Osteoblast (primary cell): ENCODE measurements at places on chromosomes 12 and 14. TPM values are rescaled to one million over a fixed set of nuclear protein-coding genes. Genes with fewer than 3 reads are reported as not detected.

The COL2A1 gene
- total RNA-seq, result under 0.01 TPM in 2 replicates

The SDS gene
- total RNA-seq, result under 0.01 TPM in 1 of 2 replicates, not detected in the other

The CLEC4D gene
- total RNA-seq, result not detected in 2 replicates

The HOXC10 gene
- total RNA-seq, result 9.7 and 11.2 TPM in 2 replicates

The ADAMTS20 gene
- under 0.01 TPM in 1 of 2 replicates, not detected in the other for total RNA-seq

The DIABLO gene
- 53.6 and 64.4 TPM in 2 replicates for total RNA-seq

The PRH2 gene
- total RNA-seq, result 0.36 TPM in 1 of 2 replicates, not detected in the other

The FAM222A gene
- total RNA-seq, result 0.29 and 0.36 TPM in 2 replicates

- peaks cover 19% of the 10 kb centered on the region for H3K27me3 ChIP-seq
- DNase-seq, result peak; percentile 90
- no peak overlapping the region for H3K4me3 ChIP-seq
- no peaks in the 10 kb centered on the region for H3K36me3 ChIP-seq
- no peak overlapping the region for H3K27ac ChIP-seq
- peaks cover 13% of the 10 kb centered on the region for H3K4me1 ChIP-seq
Observed at GRCh38 chr14:52272375-52272774, 4.9 kb downstream of the PTGDR start.

DNA sequence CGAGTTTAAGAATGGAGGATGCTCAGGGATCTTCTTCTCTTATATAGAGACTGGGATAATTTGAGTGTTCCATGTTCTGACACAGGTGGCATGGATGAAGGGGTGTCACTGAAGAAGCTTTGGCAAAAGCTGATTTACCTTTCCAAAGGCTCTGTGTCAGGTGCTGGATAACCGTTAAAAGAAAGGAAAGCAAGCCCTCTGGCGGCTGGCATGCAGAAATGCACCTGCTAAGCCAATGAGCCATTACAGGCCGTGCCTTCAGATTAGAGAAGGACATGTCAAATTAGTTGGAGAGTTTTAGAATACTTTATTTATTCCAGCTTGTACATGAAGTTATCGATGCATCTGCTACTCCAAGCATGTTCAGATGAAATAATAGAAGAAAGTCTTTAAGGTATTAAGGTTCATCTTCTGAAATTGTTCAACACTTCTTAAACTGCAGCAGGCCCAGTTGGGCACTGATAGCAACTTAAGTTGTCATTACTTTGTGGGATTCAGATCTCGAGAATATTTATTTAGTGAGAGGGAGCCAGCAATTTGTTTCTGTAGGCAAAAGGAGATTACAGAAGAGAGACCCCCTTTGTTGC lies 678.2 kb downstream of the NRXN3 start:
- H3K27me3 ChIP-seq, result no peaks in the 10 kb centered on the region
- no peak overlapping the region for H3K27ac ChIP-seq
- DNase-seq, result no peak

DNA sequence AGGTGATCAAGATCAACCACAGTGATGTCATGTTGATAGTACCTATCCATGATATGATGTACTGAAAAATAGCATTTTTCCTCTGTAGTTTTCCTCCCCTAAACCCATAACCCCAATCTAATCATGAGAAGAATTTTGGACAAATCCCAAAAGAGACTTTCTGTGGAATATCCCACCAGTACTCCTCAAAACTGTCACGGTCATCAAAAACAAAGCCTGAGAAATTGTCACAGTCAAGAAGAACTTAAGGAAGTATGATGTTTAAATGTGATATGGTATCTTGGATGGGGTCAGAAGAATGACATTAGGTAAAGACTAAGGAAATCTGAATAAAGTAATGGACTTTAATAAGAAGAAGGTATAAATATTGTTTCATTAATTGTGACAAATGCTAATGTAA lies 248.8 kb downstream of the RMST start:
- H3K4me1 ChIP-seq, result no peaks in the 10 kb centered on the region
- DNase-seq, result no peak
- H3K4me3 ChIP-seq, result no peak overlapping the region
- H3K27me3 ChIP-seq, result no peaks in the 10 kb centered on the region
- H3K36me3 ChIP-seq, result no peaks in the 10 kb centered on the region

DNA sequence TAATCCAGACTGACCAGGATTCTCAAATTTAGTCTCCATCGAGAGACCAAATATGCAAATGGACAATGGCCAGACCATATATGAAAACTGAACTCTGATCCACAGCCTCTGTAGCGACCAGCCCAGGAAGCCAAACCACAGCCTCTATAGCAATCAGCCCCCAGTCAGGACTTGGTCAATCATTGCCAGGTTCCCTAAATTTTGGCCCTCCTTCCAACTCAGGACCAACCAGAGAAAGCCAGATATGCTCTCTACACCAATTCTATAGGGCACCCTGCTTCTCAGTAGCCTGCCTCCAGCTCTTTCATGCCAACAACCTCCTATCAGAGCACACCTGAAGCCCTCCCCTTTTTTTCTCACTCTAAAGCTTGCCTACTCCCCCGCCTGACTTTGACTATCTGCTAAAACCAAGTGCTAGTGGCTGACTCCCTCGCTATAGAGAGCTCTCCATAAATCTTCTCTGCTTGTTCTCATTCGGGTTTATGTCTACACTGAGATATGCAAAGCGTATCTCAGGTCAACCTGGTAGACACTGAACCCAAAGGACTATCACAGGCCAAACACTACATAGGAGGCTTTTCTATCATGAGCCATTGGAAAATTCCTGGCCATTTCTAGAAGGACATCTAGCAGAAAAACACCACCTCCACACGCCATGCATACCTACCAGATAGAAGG lies 110.5 kb upstream of the FUT8 start:
- no peak for DNase-seq
- no peaks in the 10 kb centered on the region for H3K4me1 ChIP-seq
- H3K36me3 ChIP-seq, result no peaks in the 10 kb centered on the region
- H3K27me3 ChIP-seq, result no peaks in the 10 kb centered on the region
- no peak overlapping the region for H3K27ac ChIP-seq

DNA sequence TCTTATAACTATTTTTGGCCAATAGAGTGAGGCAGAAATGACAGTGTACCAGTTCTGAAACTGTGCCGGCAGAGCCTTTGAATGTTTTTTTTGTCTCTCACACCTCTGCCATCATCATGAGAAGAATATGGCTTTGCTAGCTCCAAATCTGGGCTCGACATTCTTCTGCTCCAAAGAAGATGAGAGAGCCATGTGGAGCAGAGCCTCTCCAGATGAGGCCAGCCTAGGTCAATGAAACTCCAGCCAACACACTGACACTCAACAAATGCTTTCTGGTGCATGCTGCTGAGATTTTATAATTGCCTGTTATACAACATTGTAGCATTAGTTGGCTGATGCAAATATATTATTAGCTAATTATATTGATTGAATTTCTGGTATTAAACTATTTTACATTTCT lies 154.7 kb downstream of the SLC38A4 start:
- no peaks in the 10 kb centered on the region for H3K27me3 ChIP-seq
- peaks cover 10% of the 10 kb centered on the region for H3K4me1 ChIP-seq
- no peak for DNase-seq
- H3K4me3 ChIP-seq, result no peak overlapping the region
- no peak overlapping the region for H3K27ac ChIP-seq
- H3K36me3 ChIP-seq, result no peaks in the 10 kb centered on the region

- DNase-seq, result peak; percentile 95
- no peaks in the 10 kb centered on the region for H3K27me3 ChIP-seq
- H3K4me1 ChIP-seq, result peaks cover 34% of the 10 kb centered on the region
- peak within 1 kb of the TSS; percentile 71 for H3K27ac ChIP-seq
Observed at GRCh38 chr14:96038920-96039632, at the start of gene C14orf132. C14orf132 (plus strand) TSS chr14:96039362; CDS start chr14:96039501, 139 bp downstream.

- no peaks in the 10 kb centered on the region for H3K27me3 ChIP-seq
- no peak overlapping the region for H3K27ac ChIP-seq
- no peaks in the 10 kb centered on the region for H3K36me3 ChIP-seq
- no peaks in the 10 kb centered on the region for H3K4me1 ChIP-seq
- H3K4me3 ChIP-seq, result no peak overlapping the region
Observed at GRCh38 chr14:81625343-81625742, 91.7 kb upstream of the SEL1L start.

DNA sequence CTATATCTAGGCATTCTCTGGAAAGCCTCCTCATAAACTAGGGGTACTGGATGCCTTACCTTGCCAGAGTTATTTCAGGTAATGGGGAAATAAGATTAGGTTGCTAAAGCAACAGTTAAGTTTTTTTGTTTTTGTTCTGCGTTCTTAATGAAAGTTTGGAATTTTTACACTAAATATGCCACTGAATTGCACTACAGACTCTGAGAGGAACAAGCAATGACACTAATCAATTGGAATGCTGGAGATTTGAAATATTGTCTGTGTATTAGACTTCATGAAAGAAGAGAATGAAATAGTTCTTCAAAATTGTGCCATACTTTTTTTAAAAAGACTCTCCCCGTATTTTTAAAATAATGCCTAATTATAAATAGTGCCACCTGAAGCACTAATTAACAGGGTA lies 287.8 kb downstream of the NAV3 start:
- H3K36me3 ChIP-seq, result peaks cover 24% of the 10 kb centered on the region
- no peak overlapping the region for H3K27ac ChIP-seq
- H3K27me3 ChIP-seq, result no peaks in the 10 kb centered on the region
- peak; percentile 72 for DNase-seq

DNA sequence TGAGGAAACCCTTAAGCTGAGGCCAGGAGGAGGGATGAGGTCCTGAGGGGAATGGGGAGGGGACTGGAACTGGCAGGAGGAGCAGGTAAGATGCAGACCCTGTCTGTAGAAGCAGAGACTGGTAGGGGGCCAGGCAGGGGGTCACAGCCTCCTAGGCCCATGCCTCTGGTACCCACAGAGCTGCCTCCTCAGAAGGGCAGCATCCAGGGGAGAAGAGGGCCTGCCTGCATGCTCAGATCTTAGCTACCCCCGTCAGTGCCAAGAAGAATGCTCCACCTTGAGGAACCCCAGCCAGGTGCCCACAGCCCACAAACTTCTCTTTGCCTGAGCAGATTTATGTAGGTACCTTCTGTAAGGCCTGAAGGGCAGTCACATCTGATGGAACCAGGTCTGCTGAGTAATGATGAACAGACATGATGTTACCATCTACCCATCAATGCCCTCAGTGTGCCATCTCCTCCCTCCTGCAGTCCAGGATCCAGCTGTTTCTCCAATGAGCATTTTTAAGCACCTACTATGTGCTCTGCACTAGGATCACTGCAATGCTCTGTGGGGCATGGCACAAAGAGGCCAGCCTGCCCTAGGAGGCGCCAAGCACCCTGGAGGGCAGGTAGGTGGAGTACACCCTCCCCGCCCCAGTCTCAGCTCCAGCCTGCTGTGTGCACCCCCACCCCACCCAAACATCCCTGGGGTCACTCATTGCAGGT lies 24.8 kb upstream of the ZFP36L1 start:
- no peak overlapping the region for H3K27ac ChIP-seq
- no peaks in the 10 kb centered on the region for H3K36me3 ChIP-seq
- no peaks in the 10 kb centered on the region for H3K27me3 ChIP-seq
- H3K4me1 ChIP-seq, result peaks cover 26% of the 10 kb centered on the region

DNA sequence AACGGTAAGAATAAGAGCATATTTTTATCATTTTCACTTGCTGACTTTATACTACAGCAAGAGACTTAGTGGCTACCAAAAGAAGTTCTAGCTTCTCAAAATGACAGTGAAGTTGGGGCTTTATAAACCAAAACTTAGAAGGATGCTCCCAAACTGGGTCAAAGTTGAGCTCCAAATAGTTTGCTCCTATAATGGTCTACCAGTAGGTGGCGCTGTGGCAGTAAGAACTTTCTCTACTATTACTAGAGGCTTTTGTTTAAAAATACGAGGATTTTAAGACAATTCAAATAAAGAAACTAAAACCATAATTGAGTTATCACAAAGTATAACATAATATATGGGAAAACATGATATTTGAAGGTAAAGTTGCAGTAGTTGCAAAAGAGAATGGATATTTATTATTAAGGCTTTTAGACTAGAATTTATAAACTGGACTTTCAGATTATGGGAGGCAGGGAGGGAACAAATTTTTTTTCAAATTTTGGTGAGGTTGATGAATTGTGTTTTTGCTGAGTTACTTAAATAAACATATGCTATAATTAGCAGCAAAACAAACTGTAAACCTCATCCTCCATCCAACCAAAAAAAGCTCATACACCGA lies 75.0 kb downstream of the TGFB3 start:
- H3K27me3 ChIP-seq, result no peaks in the 10 kb centered on the region
- H3K4me1 ChIP-seq, result peaks cover 8% of the 10 kb centered on the region
- no peak overlapping the region for H3K27ac ChIP-seq
- no peak overlapping the region for H3K4me3 ChIP-seq

GRCh38 chr12:16358878-16359277 lies 11.4 kb downstream of the MGST1 start:
- H3K27me3 ChIP-seq, result no peaks in the 10 kb centered on the region
- peaks cover 7% of the 10 kb centered on the region for H3K4me1 ChIP-seq
- no peak for DNase-seq
- H3K36me3 ChIP-seq, result peaks cover 66% of the 10 kb centered on the region

DNA sequence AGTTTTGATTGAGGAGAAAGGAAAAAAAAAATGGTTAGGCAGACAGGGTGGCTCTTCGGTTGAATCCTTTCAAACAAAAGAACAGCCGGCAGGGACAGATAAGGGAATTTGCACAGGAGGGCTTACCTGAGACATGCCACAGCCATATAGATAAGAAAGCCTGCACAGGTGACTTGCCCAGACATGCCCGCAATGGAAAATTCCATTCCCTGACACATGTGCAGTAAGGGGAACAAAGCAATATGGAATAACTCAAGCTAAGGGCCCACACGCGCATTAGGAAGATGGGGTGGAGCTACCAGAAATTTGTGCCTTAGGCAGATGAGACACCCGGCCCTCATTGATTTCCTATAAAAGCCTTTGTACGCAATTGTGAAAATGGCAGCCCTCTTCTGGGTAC lies 86.7 kb downstream of the TMEM260 start:
- no peak overlapping the region for H3K4me3 ChIP-seq
- H3K27ac ChIP-seq, result no peak overlapping the region
- no peaks in the 10 kb centered on the region for H3K4me1 ChIP-seq
- no peak for DNase-seq
- peaks cover 3% of the 10 kb centered on the region for H3K27me3 ChIP-seq

- H3K36me3 ChIP-seq, result no peaks in the 10 kb centered on the region
- no peaks in the 10 kb centered on the region for H3K4me1 ChIP-seq
- no peak overlapping the region for H3K4me3 ChIP-seq
- DNase-seq, result peak; percentile 81
Observed at GRCh38 chr14:44803239-44803905, 158.4 kb downstream of the KLHL28 start.

DNA sequence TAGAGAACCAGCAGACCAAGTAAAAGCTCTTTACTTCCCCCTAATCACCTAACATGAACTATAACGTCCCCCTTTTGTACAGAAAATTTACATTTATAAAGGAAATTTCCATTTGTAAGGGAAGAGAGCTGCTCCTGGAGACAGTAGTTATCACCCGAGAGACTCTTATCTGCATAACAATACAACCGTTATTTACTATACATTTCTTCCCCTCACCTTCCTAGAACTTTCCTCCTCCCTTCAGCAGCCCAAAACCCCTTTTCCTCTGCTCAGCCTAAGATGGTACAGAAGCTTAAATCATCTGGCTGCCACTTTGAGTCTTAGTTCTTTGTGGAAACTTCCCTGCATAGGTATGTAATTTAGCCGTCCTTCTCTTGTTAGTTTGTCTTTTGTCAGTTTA lies 40.4 kb upstream of the ETV6 start:
- H3K4me1 ChIP-seq, result no peaks in the 10 kb centered on the region
- H3K36me3 ChIP-seq, result no peaks in the 10 kb centered on the region
- no peak overlapping the region for H3K4me3 ChIP-seq

- peak; percentile 91 for DNase-seq
- H3K27me3 ChIP-seq, result no peaks in the 10 kb centered on the region
- no peak overlapping the region for H3K4me3 ChIP-seq
Observed at GRCh38 chr12:95637471-95638155, 86.3 kb upstream of the USP44 start.

- no peak overlapping the region for H3K4me3 ChIP-seq
- H3K36me3 ChIP-seq, result peaks cover 37% of the 10 kb centered on the region
- DNase-seq, result no peak
- H3K4me1 ChIP-seq, result peaks cover 22% of the 10 kb centered on the region
Observed at GRCh38 chr14:59455411-59455810, 9.8 kb downstream of the GPR135 start.
